ENCODE measurements at places on chromosomes 7 and 10.
A peak's percentile ranks its signal among the peaks of the same experiment; 100 is the strongest.

- no peak for DNase-seq
Measured at GRCh38 chr10:116567335-116567734, 21.6 kb downstream of the PNLIP start.

GRCh38 chr7:117654780-117655179 lies 175.0 kb downstream of the CFTR start:
- DNase-seq = no peak

- no peak for DNase-seq
Measured at GRCh38 chr10:130243015-130243414, 106.8 kb downstream of the GLRX3 start.

DNA sequence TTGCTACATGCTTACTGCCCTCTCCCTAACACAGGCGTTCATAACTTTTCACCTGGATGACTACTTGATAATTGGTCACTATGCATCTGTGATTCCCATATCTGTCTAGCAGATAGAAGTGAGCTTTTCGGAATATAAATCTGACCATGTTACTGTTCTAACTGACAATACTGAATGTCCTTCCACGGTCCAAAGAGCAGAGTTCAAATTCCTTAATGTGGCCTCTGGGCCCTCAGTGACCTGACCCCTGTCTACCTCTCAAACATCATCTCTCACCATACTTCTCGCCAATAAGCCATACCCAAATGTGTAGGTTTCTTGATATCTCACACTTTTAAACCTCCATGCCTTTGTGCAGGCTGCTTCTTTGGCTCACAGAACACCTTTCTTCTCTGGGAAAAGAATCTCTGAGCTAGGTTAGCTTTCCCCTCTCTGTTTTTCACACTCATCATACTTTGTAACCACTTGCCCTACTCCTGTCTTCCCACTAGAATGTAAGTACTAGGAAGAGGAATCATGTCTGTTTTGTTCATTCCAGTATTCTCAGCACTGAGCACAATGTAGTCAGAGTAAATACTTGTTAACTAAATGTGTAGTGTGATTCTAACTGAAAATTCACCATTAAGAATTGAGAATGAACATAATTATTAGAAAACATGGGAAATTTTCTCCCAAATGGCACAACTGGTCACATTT lies 39.2 kb upstream of the LRRC17 start:
- no peak for DNase-seq

GRCh38 chr10:29496341-29497162 lies 138.2 kb downstream of the SVIL start:
- DNase-seq = peak; percentile 87

DNA sequence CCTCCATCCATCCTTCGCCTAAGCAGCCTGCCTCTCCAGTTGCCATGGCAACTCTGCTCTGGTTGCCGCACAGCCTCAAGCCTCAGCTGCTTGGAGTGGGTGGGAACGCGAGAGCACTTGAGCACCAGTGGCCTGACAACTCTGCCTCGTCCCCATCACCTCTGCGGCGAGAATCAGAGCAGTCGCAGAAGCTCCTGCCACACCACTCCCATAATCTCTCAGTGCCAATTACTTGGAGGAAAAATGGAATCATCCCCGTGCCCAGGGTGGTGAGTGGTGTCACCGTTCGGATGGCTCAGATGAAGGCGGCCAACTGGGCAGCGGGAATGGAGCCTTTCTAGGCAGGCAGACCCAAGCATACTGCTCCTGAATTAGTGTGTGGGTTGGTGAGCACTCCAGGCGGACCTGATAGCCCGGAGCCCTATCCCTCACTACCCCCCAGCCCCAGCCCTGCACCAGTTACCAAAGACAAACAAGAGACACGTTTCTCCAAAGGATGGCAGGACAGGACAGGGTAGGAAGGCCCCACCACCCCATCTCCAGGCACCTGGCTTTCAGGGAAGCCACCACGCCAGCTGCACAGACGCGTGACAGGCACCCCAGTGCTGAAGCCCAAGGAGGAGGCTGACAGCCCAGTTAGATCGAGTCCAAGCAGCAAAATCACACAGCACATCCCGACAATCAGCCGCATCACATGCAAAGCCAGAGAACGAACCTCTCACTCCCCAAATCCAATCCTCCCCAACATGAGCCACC lies 335.4 kb downstream of the PTPRN2 start:
- no peak for DNase-seq

DNA sequence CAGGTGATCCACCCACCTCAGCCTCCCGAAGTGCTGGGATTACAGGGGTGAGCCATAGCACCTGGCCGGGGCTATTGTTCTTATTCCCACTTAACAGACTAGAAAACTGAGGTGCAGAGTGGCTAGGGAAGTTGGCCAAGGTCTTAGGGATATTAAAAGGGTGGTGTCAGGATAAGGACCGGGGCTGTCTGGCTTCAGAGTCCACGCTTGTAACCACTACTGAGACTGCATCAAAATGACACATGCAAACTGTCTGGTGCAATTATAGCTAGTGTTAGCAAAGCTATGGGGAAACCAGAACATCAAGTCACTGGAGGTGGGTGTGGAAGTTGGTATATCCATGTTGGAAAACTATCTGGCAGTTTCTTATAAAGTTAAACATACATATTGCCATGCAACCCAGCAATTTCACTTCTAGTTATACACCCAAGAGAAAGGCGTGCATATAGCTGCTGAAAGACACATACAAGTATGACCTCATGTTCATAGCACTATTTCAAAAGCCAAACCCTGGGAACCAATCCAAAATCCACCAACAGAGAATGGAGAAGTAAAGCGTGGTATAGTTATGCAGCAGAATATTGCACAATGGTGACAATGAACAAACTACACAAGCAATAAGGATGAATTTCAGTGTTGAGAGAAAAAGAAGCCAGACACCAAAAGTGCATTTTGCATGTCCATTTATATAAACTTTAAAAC lies 33.9 kb upstream of the EEPD1 start:
- DNase-seq = no peak

GRCh38 chr7:80097756-80098155 lies 36.9 kb upstream of the GNAI1 start:
- DNase-seq = no peak

DNA sequence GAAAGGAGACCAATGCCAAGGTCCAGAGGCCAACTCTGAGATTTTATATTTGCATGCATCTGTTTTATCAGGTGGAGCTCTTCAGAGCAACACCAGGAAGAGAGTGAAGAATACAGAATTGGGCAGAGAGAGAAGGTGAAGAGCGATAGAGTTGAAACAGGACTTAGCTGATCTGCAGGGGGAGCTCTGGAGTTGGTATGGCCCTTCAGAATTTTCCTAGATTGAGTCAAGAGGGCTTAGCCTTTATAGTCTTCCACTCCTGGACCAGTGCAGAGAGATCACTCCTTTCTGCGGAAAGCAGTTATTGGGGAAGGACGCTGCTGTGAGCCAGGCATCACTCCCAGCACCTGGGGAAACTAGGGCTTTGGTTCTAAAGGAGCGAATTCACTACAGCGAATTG lies 105.0 kb upstream of the DGKB start:
- no peak for DNase-seq

DNA sequence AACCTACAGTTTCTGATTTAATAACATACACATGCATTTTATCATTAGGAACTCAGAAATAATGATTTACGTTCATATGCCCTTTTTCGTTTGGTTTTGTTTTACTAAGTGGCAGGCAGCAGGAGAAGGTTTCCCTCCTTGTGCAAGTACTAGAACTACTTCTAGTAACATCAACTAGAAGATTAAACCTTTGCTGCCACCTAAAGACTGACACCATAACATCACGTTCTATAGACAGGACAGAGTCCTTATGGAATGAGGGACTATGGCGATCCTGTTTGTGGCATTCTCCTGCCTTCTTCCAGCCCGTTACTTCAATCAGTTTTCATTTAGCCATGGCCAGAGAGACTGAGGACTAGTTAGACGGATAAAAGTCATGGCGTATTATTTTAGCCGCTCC lies 53.2 kb downstream of the GAD2 start:
- DNase-seq = no peak

- DNase-seq = no peak
Measured at GRCh38 chr7:144027974-144028373, 20.8 kb upstream of the OR2A5 start.

DNA sequence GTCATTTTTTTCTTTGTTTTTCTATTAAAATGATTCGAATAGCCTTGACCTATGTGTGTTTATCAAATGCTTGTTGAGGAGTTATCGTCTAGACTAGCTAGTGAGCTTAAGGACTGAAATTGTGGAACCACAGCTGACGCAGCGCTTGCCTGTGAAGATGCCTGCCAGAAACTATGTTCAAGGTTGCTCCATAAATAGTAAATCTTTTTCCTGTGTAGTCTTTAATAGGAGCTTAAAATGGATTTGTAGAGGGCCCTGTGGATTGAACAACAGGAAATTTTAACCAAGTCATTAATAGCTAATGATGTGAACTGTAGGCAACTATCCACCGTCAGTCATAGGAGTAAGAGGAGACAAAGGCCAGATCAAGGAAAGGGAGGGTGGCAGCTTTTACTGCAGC lies 145.1 kb downstream of the GNAI1 start:
- no peak for DNase-seq

GRCh38 chr10:123068087-123068853 lies 59.5 kb downstream of the ACADSB start:
- no peak for DNase-seq

- no peak for DNase-seq
Measured at GRCh38 chr7:34655384-34655783, 2.6 kb upstream of the NPSR1 start.

GRCh38 chr10:68106656-68107055 lies 2.6 kb upstream of the MYPN start:
- no peak for DNase-seq

GRCh38 chr10:52387744-52388143 lies 73.7 kb downstream of the DKK1 start:
- DNase-seq = no peak

GRCh38 chr10:14723052-14723689 lies 51.5 kb downstream of the FAM107B start:
- peak; percentile 8 for DNase-seq

DNA sequence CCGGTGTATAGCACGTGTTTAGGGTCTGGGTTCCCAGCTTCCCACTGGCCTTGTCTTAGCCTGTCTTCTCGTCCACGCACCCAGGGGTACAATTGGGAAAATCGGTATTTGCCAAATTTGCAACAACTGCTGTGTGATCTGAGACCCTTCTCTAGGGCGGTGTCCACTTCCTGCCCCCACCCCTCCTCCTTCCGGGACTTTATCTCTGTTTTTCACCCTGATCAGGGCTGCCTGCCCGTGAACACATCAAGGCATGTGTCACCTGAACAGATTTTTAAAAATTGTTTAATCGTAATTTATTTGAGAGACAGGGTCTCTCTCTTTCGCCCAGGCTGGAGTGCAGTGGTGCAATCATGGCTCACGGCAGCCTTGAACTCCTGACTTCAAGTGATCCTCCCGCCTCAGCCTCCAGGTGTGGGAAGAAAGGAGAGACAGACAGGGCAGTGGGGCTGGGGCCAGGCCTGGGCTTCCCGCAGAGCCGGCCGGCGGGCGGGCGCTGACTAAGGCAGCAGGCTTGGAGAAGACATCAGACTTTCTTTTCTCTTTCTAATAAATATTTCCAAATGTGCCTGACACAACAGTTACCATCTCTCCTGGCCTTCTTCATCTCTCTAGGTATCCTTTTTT lies 27.5 kb downstream of the ELFN1 start:
- no peak for DNase-seq

- DNase-seq = no peak
Measured at GRCh38 chr10:77496941-77497420, 140.6 kb downstream of the KCNMA1 start.

- no peak for DNase-seq
Measured at GRCh38 chr10:132133005-132133404, 53.7 kb upstream of the DPYSL4 start.

- no peak for DNase-seq
Measured at GRCh38 chr10:86349474-86349873, 17.1 kb downstream of the GRID1 start.

- DNase-seq = no peak
Measured at GRCh38 chr10:70902661-70903261, 14.4 kb upstream of the PCBD1 start.

GRCh38 chr10:33382216-33382600 lies 47.7 kb upstream of the NRP1 start:
- DNase-seq = no peak

DNA sequence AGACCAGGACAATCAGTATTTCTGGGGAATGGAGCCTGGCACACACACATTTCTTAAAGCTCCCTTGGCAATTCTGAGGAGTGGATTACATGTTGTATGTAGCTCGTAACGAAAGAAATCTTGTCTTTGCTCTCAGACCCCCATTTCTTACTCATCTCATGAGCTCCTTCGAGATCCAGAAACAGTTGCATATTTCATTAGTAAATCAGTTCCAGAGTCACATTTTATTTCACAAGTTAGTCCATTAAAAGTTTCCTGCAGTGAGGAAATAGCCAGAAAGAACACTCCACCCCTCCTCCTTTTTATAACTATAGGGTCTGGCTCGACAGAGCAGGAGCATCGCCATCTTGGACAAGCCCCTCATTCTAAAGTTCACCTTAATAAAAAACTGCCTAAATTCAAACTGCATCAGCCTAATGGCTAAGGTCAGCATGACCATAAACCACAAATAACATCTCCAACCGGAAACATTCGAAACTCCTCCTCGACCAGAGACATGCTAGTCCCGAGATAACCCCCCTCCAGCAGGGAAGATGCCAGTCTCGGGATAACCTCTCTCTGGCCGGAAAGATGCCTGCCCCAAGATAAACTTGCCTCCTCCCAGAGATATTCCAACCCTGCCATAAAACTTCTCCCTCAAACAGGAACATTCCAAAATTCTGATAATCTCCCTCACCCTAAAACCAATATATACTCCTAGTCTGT lies 7.4 kb downstream of the EGFR start:
- no peak for DNase-seq

- no peak for DNase-seq
Measured at GRCh38 chr10:129704786-129705525, 237.9 kb downstream of the MGMT start.

DNA sequence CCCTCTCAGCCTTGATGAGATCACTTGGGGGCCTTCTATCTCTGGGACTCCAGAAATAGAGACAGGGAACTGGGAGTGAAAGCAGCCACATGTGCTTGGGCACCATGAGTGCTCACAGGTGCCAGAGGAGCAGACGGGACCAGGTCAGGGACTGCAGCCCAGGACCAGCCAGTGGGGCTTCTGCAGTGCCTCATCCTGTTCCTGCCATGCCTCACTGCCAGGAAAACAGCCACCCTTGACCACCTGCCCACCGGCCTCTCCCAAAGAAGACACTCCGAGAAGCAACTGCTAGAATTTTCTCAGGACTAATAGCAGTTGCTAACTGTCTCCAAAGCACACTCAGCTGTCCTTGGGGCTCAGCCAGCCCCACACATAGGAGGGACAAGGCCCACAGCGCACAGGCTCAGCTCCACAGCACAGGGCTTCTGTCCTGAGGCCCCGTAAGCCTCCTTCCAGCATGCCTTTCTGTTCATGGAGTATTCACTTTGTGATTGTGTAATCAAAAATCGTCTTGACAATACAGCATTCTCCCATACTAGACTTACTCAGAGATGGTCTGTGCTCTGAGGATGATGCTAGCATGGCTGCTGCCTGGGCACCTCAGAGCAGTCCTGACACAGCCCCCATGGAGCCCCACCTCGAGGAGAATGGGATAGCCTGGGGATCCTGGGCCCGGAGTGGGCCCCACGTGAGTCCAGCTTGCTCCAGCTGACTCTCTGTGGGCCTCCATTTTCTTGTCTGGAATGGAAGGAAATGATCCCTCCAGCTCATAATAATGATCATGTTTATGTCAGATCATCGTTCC lies 115.7 kb upstream of the RET start:
- no peak for DNase-seq

GRCh38 chr7:159209429-159209828 lies 64.8 kb upstream of the VIPR2 start:
- no peak for DNase-seq

- DNase-seq = no peak
Measured at GRCh38 chr7:87000344-87000743, 59.1 kb downstream of the ELAPOR2 start.

All from stimulated activated naive CD8-positive, alpha-beta T cell treated with anti-CD3 and anti-CD28 coated beads, Interleukin-15, Interleukin-2, amounts not matched to agents 100 U/mL and 50 U/mL, for 24 hours (primary cell).